ENCODE measurements at places on chromosomes 6 and 20. TPM values are rescaled to one million over a fixed set of nuclear protein-coding genes. Genes with fewer than 3 reads are reported as not detected.

DNA sequence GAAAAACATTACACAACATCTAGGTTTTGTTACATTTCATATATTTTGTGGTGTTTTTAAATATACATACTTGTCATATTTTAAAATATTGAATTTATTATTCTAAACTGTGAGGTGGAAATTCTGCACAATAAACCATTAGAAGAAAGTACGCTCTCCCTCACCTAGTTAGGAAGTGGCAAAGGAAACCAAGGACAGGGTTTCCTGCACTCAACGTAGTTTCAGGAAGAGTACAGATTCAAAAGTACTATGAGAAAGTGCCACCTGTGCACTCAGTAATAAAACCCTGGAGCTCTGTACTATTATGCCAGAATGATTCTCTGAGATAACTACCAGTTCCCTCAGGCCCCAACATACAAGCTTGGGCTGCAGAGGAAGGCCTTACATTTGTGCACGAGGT is 54.6 kb upstream of the MRAP2 start:
- DNase-seq: no peak

GRCh38 chr6:104095661-104096416 is 763.9 kb downstream of the HACE1 start:
- DNase-seq: no peak

GRCh38 chr6:71608646-71609045 is 277.7 kb upstream of the RIMS1 start:
- no peak for DNase-seq

GRCh38 chr20:3000852-3001523 is 42.4 kb upstream of the GNRH2 start:
- no peak for DNase-seq

GRCh38 chr6:149217466-149217888 is 100.0 kb upstream of the TAB2 start:
- no peak for DNase-seq

DNA sequence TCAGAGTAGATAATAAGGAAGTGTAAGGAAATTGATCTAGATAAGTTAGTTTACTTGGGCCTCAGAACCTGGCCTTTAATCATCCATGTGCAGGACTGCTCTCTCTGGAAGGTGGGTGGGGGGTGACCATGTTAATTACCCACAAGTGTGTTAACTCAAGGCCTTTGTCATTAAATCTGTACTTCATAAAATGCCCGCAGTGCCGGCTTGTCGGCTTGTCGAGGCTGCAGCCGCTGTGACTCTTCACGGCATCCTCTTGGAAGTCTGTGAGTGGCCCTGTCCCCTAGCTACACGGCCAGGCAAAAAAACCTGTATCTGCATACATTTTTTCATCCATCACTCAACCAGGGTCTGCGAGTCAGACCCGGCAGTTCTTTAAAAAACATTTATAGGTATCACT is 70.9 kb upstream of the ASCC3 start:
- no peak for DNase-seq

- DNase-seq: no peak
Measured at GRCh38 chr6:30887901-30888815, 3.8 kb downstream of the DDR1 start.

DNA sequence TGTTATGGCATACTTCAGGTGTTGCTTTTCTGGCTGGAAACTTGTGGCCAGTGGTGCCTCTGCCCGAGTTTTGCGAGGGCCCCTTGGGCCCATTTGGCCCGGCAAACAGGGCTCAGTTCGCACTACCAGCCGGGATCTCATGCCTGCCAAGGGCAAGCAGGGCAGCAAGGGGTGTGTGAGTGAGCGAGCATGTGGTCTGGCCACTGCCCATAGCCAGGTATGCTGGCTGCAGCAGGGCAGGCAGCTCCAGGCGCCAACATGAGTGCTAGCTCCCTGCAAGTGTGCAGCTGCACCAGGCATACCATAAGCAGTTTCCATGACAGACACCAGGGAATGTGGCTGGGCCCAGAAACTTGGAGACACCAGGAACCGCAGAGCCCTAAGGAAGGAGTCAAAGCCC is 389.5 kb downstream of the NKAIN2 start:
- no peak for DNase-seq

- DNase-seq: no peak
Measured at GRCh38 chr6:100160930-100161329, 166.9 kb upstream of the MCHR2 start.

DNA sequence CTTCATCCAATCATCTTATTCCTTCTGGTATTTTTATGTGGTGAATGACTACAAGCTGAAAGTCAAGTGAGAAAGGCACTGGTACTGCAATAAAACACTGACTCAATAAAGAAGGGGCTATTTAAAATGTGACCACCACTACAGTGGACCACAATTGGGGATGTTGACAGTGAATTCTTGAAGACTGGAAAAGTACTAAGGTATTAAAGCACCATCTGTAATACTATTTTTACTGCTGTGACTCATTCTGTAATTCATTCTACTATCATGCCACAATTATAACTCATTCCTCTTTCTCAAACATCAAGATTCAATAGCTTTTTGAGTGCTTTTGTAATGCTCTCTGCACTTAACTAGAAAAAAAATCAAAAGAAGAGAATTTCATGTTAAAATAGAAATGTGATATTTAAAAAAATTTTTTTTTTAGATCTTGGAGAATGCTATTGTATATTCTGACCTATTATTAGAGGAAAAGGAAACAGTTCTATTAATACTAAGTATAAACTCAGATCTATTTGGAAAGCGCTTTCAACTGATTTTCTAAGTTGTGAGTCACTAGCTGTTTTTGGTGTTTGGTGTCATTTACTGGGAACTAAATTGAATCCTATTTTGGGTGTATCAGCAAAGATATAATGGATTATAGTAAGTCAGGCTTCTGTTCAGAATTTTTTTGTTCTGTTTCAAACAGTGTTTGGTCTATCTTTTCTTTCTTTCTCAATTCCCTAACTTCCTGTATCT is 104.7 kb upstream of the TMEM170B start:
- DNase-seq: no peak

GRCh38 chr20:63574829-63575743 is 1.0 kb upstream of the HELZ2 start:
- no peak for DNase-seq

DNA sequence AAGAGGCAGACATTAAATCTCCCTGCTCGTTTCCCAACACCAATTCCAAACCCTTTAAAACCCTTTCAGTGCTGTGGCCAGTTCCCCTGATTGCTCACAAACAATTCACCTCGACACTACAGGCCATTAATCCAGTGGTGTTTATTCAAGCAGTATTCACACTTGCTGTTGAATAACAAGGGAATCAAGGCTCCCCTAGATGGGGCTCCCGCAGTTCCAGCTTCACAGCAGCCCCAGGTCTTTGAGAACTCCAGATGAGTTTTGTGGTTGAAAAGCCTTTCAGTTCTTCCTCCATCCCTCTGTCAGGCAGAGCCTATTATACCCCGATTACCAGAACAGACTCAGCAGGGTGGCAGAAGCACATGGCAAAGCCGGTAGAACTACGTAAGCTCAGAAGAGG is 36.2 kb downstream of the JAG1 start:
- DNase-seq: no peak

- DNase-seq: no peak
Measured at GRCh38 chr20:2652724-2653555, 508 bp downstream of the NOP56 start.

DNA sequence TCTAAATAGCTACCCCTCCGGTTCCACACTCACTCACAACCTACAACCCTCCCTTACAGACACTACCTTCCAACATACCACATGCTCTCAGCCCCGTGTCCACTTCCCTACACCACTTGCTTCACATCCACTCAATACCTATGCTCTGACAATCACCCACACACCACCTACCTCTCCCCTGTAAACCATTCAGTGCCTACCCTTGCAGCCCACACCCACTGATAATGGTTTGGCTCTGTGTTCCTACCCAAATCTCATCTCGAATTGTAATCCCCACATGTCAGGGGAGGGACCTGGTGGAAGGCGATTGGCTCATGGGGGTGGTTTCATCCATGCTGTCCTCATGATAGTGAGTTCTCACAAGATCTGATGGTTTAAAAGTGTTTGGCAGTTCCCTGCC is 9.8 kb upstream of the ZNF343 start:
- no peak for DNase-seq

- no peak for DNase-seq
Measured at GRCh38 chr6:145731447-145731846, 3.9 kb downstream of the EPM2A start.

GRCh38 chr6:169567819-169568218 is 134.0 kb downstream of the WDR27 start:
- DNase-seq: no peak

ACTL10 gene
- 1.4 TPM for total RNA-seq

ZBTB46 gene
- total RNA-seq: 3.1 TPM

HIVEP2 gene
- total RNA-seq: 0.58 TPM

SSTR4 gene
- not detected for total RNA-seq

CALHM5 gene
- total RNA-seq: 1.6 TPM

MRAP2 gene
- 20.2 TPM for total RNA-seq

BMP6 gene
- 15.8 TPM for total RNA-seq

MCCD1 gene
- total RNA-seq: not detected

ADAT2 gene
- not detected for total RNA-seq
